ENCODE measurements at places on chromosomes 12 and 14. TPM values are rescaled to one million over a fixed set of nuclear protein-coding genes. Genes with fewer than 3 reads are reported as not detected.
A peak's percentile ranks its signal among the peaks of the same experiment; 100 is the strongest.

GRCh38 chr14:51028851-51029754, 65.8 kb downstream of the TRIM9 start:
- DNase-seq: no peak

DNA sequence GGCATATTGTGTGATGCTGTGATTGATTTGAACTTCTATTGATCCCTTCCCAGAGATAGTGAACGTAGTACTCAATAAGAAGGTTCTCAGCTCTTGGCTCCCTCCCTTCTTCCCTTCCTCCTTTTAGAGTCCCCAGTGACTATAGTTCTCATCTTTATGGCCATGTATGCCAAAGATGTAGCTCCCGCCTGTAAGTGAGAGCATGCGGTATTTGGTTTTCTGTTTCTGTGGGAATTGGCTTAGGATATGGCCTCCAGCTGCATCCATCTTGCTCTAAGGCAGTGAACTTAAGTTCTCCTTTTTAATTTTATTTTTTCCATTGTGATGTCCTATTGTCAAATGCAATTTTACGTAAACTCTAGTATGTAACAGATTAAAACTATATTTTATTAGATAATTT, 109.5 kb downstream of the AEBP2 start:
- DNase-seq: no peak

- no peak for DNase-seq
Observed at GRCh38 chr14:56676042-56676441, 96.4 kb downstream of the TMEM260 start.

- no peak for DNase-seq
Observed at GRCh38 chr12:42933461-42934081, 344.0 kb upstream of the PRICKLE1 start.

- no peak for DNase-seq
Observed at GRCh38 chr12:57042695-57043094, 7.2 kb downstream of the MYO1A start.

DNA sequence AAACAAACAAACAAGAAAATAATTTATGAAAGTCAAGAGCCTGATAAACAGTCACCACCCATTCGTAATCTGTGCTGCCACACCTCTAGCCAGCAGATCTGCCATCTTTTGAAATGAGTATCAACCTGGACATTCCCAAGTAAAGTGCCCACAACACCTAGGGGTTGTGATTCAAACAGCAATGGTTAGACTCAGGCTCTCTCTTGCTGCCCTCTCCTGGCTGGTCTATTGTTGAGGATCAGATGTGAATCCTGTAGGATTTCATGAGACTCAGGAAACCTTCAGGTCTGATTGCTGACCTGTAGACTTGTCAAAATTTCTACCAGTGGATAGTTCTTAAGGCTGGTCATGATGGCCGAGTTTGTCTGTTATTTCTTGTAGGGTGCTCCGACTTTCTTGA, 26.8 kb downstream of the DGLUCY start:
- DNase-seq: peak; percentile 32

- DNase-seq: no peak
Observed at GRCh38 chr14:33705490-33705889, 245.4 kb downstream of the EGLN3 start.

DNA sequence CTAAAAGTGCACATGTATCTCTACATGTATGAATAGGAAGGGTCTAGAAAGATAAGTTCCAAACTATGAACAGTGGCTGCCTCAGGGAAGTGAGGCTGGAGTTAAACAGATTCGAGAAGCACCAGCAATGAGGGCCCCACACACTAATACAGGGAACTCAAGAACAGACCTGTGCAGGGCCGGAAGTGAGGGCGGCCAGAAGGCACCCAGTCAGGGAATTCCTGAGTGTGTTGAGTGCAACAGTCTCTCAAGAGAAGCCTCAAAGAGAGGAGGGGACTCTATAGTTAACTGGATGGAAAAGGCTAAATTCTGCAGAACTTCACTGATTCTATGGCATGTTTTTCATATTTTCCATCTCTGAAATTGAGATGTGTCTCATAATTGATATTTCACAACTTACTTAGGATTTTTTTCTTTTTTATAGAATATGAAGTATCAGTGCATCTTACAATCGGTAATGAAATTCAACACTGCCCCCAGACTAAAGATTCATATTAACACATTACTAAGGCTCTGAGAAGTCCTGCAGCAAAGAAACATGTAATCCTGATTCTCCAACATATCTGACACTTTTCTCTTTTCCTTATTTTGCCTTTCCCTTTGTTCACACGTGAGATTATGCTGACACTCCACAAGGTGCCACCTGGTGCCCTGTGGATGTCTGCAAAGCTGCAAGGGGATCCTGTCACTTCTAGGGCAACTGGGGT, 61.3 kb downstream of the CHGA start:
- no peak for DNase-seq

DNA sequence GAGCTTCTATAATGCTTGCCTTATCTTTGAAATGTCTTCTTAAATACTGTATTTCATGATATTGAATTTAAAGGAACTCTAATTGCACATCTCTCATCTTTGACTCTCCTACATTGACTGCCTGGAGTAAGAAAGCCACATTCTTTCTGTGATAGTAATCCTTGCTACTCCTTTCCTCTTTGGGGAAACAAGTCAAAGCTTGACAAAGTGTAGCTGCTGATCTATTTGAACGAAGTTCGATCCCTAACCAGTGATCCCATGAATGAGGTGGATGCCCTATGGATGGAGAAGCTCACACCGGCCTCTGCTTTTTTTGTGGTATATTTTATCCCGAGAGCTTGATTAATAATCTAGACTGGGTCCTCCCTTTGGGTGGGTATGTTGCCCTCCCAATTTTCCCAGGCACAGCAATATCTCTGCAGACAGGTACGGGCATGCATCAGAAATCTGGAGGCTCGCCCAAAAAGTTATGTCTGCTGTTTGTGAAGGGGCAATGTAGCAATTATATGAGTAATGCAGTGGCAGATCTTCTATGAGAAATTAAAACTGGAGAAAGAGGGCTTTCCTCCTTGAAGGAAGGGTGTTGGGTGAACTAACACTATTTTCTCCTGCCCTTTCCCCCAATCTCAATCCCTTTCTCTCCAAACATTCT, 163.0 kb upstream of the FRMD6 start:
- peak; percentile 34 for DNase-seq

DNA sequence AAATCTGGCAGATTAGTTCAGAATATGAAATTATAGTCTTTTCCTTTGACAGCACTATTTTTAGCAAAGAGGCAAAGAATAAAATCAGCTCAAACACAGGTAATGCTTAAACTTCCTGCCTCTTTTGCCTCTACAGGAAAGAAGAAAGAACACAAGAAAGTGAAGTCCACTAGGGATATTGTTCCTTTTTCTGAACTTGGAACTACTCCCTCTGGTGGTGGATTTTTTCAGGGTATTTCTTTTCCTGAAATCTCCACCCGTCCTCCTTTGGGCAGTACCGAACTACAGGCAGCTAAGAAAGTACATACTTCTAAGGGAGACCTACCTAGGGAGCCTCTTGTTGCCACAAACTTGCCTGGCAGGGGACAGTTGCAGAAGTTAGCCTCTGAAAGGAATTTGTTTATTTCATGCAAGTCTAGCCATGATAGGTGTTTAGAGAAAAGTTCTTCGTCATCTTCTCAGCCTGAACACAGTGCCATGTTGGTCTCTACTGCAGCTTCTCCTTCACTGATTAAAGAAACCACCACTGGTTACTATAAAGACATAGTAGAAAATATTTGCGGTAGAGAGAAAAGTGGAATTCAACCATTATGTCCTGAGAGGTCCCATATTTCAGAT, 17.4 kb downstream of the TMPO start:
- peak; percentile 66 for DNase-seq

DNA sequence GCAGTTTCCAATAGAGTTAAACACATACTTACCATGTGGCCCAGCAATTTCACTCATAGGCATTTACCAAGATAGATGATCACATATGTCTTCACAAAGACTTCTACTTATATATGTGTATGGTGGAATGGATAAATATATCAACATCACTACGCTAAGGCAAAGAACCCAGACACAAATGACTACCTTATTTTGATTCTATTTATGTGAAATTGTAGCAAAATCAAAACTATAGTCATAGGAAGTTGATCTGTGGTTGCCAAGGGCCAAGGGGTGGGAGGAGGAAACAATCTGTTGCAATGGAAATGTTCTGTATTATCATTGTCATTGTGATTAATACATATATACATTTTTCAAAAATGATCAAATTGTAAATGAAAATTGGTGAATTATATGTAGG, 47.7 kb upstream of the ANP32D start:
- no peak for DNase-seq

DNA sequence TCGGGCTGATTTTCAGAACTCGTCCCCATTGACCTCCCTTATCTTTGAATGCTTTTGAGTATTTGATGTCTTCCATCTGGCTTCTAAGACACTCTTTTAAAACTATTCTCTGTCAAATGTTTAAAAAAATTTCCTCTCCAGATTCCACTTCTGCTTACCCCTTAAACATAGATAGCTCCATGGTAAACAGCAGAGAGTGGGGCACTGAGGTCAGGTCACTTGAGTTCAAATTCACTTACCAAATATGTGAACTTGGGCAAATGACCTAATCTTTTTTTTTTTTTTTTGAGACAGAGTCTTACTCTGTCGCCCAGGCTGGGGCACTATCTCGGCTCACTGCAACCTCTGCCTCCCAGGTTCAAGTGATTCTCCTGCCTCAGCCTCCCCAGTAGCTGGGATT, 126.8 kb upstream of the CPSF6 start:
- no peak for DNase-seq

DNA sequence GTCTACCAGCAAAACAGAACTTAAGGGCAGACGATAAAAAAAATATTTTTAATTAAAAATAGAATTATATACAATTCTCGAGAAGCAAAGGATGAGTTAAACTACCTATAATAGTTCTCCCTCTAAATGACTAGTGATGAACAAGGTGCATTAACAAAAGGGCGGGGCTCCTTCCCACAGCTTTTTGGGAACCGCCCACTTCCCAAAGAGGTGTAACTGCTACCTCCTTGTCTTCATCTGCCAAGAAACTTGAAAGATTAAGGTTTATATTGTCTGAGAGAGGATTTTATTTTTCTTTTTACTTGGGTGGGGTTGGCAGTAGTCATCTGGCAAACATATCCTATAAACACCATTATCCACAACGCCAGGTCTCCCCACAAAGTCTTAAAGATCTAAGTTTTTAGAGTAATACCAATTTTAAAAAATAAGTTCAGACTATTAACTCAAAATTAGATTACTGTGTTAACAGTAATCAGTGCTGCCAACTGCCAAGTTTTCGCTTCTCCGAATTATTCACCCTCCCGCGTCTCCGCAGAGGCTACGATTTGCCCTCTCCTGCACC, 938 bp downstream of the RALGAPA1 start:
- peak; percentile 69 for DNase-seq

DNA sequence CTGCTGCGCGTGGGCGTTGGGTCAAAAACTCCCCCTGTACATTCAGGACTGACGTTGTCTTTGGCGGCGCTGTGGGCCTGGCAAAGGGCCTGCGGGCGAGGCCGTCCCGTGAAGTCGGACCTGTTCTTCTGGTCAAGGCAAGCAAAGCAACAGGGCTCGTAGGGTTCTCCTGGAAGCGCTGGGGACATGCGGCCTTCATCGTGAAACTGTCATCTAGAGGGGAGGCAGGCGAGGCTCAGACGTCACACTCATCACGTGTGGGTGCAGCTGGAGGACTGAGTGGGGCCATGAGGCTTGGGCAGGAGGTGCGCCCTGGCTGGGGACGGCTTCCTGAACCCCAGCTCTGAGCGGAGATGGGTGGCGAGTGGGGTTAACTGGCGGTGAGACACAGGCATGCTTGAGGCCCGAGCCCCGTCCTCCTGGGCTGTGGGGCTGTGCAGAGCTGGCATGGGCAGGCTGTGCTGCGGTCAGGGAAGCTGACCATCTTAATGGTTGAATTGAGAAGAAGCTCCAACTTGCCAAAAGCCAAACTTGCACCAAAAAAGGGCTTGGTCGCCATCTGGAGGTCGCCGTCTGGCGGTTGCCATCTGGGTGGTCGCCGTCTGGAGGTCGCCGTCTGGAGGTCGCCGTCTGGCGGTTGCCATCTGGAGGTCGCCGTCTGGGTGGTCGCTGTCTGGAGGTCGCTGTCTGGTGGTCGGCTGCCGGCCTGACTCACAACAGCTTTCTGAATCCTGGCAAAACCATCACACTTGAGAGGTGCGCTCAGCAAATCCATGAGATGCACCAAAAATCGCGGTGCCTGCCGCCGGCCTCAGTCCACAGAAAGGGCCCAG, 66.2 kb downstream of the NOC4L start:
- no peak for DNase-seq

DNA sequence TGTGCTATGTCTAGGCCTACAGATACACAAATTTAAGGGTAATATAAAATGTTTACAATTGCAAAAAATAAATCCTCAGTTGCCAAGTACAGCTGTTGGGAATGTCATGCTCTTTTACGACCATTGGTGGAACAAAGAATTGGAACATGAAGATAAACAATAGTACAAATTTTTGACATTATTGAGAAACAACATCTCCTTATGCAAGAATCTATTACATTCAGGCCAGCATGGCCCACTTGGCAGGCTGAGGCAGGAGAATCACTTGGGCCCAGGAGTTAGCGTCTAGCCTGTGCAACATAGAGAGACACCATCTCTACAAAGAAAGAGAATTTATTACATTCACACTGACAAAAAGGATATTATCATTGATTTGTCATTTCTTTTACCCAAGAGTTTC, 135.9 kb upstream of the NTF3 start:
- no peak for DNase-seq

GRCh38 chr14:32625211-32625610, 296.1 kb downstream of the AKAP6 start:
- no peak for DNase-seq

DNA sequence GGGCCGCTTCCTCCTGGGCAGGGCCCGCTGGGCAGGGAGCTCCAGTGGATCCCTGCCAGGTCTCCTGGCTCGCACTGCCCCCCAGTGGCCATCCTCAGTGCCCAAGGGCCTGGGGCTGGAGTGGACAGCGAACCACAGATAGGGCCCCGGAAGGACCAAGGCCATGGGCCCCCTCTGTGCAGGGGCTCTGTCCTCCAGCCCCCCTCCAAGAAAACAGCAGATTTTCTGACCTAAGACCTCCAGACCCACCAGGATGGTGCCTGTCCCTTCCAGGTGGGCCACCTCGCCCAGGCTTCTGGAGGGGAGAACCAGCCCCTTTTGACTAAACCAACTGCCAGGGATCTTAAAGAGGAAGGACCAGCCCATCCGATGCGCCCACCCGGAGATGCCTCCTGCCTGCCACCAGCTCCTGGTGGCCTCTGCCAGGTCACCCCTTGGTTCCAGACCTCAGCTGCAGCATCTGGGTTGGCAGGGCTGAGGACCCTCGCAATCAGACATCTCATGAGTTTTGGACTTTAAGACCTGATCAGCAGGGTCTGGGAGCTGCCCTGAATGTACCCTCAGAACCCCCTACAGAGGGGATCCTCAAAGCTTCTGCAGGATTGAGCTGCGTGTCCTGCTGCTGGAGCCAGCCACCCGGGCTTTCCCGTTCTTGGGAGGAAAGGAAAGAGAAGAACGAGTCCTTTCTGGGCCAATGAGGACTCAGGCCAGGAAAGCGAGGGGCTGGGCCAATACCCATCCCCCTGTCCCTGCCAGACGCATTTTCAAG, 325.8 kb upstream of the DIO3 start:
- peak; percentile 70 for DNase-seq

GPD1 gene
- 0.13 TPM for total RNA-seq

RND1 gene
- total RNA-seq: not detected

SLC5A8 gene
- total RNA-seq: not detected

CACNA2D4 gene
- total RNA-seq: not detected

TAS2R42 gene
- not detected for total RNA-seq

HOXC9 gene
- total RNA-seq: 2.5 TPM

ASIC1 gene
- 0.13 TPM for total RNA-seq
